ENCODE measurements at places on chromosomes 7 and 10. TPM values are rescaled to one million over a fixed set of nuclear protein-coding genes. Genes with fewer than 3 reads are reported as not detected.

- H3K4me3 ChIP-seq = no peak overlapping the region
- no peak for DNase-seq
- H3K27me3 ChIP-seq = no peaks in the 10 kb centered on the region
- no peak overlapping the region for H3K27ac ChIP-seq
- H3K4me1 ChIP-seq = no peaks in the 10 kb centered on the region
- H3K36me3 ChIP-seq = no peaks in the 10 kb centered on the region
Measured at GRCh38 chr10:109239371-109239770, 683.9 kb downstream of the XPNPEP1 start.

GRCh38 chr10:33142295-33142694, 184.3 kb upstream of the ITGB1 start:
- H3K36me3 ChIP-seq = peaks cover 8% of the 10 kb centered on the region
- peaks cover 64% of the 10 kb centered on the region for H3K4me1 ChIP-seq
- no peak overlapping the region for H3K27ac ChIP-seq
- H3K4me3 ChIP-seq = no peak overlapping the region

Gene SNCG
- total RNA-seq = not detected

Gene MMS19
- total RNA-seq = 60.6 TPM

Gene GPR37
- total RNA-seq = not detected

DNA sequence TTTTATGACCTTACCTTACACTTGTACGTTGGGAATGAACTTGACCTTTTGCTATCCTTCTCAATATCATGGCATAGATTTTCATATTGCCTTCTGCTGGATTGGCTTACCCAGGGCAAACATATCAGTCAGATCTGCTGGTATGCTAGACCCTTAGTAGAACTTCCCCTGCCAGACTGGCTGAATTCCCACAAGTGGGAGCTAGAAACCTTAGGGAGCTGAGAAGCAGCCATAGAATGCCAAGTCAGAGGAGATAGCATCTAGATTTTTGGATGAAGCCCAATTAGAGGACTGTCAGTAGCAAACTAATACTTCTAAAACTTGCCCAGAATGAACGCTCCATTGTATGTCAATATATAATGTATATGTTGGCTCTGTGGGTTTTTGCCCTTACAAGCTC, 385.0 kb downstream of the NXPH1 start:
- no peaks in the 10 kb centered on the region for H3K27me3 ChIP-seq
- no peak overlapping the region for H3K27ac ChIP-seq
- no peak overlapping the region for H3K4me3 ChIP-seq

Gene KIAA1549
- 0.40 TPM for total RNA-seq

DNA sequence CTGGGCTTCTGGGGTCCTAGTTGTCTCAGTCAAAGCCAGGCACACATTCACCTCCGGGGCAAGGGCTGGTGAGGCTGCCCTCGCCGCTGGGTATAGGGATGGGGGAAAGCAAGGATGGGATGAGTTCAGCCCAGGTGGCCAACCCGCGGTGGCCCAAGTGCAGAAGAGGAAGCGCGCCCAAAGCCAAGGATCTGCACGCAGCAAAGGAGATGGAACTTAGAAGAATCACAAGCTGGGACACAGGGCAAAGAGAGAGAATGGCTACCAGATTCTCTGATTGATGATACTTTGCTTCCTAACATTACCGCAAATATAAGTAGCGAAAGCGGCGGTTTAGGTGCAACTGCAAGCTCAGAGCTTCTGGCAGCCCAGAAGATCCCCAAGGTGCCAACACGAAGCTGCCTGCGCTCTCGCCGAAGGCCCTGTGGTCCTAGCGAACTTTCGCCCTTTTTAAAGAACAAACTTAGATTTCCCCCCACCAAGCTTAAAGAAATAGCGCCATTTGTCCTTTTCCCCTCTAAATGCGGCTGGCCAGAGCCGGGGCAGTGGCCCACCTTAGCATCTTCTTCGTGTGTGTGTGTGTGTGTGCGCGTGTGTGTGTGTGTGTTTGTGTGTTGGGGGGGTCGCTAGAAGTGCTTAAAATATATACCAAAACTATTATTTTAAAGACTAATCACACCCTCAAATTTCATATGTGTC, 927 bp upstream of the MKX start:
- no peaks in the 10 kb centered on the region for H3K36me3 ChIP-seq
- no peak overlapping the region for H3K27ac ChIP-seq
- peak overlapping the region; percentile 17 for H3K4me3 ChIP-seq

DNA sequence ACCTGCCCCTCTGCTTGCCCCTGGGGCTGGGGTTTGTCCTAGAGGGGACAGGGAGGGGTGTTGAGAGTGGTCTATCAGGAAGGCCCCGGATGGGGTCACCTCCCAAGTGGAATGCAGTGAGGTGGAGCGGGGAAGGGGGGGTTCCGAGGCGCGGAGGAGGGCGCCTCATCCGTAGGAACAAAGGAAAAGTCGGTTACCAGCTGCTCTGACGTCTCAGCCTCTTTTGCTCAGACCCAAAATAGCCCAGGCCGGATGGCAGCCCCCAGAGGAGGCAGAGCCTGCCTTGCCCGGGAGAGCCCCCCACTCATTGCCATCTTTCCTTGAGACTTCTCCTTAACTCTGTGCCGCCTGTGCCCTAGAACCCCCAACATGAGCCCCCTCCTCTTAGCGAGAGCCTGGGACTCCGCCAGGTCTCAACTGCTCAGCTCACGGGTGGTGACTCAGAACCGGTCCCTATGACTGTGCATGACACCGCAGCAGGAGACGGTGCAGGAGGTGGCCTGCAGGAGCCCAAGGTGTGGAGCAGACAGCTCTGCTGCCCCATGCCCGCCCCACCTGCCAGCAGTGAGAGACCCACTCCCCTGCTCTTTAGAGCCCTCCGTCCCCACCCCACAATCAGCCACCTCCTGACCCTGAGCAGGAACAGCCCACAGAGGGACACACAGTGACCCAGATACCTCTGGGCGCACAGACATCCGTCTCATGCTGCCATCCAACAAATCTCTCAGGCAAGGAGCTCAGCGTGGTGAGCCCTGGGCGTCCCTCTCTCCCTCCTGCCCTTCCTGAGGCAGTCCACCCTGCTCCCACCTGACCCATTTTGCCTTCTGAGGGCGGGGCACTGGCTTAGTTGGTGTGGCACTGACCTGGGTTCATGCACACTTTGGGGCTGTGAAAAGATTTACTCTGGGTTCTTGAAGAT, 13.1 kb downstream of the STX1A start:
- peaks cover 12% of the 10 kb centered on the region for H3K4me1 ChIP-seq
- H3K27ac ChIP-seq = no peak overlapping the region
- H3K4me3 ChIP-seq = no peak overlapping the region
- peaks cover 15% of the 10 kb centered on the region for H3K36me3 ChIP-seq

DNA sequence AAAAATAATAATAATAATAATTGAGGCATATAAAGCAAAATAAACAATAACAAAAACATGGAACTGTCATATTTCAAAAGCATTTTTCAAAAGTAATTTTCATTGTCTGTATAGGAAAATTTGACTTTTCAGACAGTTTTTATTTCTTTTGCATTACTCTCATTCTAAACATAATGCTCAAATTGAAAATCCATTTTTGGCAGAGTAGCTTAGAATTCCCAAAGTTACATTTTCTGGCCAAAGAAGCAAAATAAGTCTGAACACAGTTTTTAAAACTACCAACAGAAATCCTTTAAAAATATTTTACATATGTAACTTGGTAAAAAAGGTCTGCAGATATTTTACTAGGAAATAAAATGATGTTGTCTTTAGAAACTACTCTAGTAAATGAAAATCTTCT, 535.4 kb downstream of the ANKRD7 start:
- no peak overlapping the region for H3K27ac ChIP-seq
- no peaks in the 10 kb centered on the region for H3K4me1 ChIP-seq
- no peaks in the 10 kb centered on the region for H3K36me3 ChIP-seq
- no peak for DNase-seq
- no peak overlapping the region for H3K4me3 ChIP-seq

GRCh38 chr7:129751916-129752315, 140.4 kb downstream of the NRF1 start:
- DNase-seq = no peak
- H3K27ac ChIP-seq = no peak overlapping the region
- H3K27me3 ChIP-seq = no peaks in the 10 kb centered on the region
- peaks cover 25% of the 10 kb centered on the region for H3K36me3 ChIP-seq
- no peaks in the 10 kb centered on the region for H3K4me1 ChIP-seq

Gene MYH16
- total RNA-seq = not detected

GRCh38 chr7:112462236-112462635, 12.0 kb downstream of the IFRD1 start:
- no peak overlapping the region for H3K4me3 ChIP-seq
- no peak for DNase-seq
- peaks cover 2% of the 10 kb centered on the region for H3K4me1 ChIP-seq
- no peaks in the 10 kb centered on the region for H3K27me3 ChIP-seq
- H3K36me3 ChIP-seq = peaks cover 68% of the 10 kb centered on the region

GRCh38 chr10:13099144-13099665, 758 bp upstream of the OPTN start:
- H3K27me3 ChIP-seq = no peaks in the 10 kb centered on the region
- peak; percentile 68 for DNase-seq
- H3K4me3 ChIP-seq = peak overlapping the region; percentile 92
- peaks cover 29% of the 10 kb centered on the region for H3K36me3 ChIP-seq

DNA sequence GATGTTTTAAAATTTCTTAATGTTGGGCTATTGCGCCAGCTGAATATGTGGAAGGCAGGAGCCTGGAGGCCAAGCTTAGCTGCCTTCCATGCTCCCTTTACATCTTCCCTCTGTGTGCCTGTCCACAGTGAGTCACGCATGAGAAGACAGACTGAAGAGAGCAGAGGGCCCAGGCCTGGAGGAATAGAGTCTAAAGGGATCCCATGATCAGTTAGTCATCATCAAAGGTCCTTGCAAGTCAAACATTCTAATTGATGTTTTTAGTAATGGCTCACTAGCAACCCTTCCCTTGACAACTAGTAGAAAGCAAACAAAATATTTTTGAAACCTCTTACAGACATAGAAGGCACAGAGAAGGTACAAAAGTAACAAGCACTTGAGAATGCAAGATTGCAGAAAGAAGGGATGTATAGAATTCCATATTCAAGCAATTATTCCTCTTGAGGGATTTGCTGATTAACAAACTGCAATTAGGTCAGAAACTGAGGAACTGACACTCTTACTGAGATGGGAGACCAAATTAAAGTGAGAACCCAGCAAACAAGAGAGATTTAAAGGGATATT, 30.7 kb upstream of the APBB1IP start:
- H3K27ac ChIP-seq = no peak overlapping the region
- H3K4me3 ChIP-seq = no peak overlapping the region
- H3K27me3 ChIP-seq = peaks cover 9% of the 10 kb centered on the region
- H3K4me1 ChIP-seq = no peaks in the 10 kb centered on the region
- no peaks in the 10 kb centered on the region for H3K36me3 ChIP-seq
- no peak for DNase-seq

- H3K36me3 ChIP-seq = no peaks in the 10 kb centered on the region
- H3K27me3 ChIP-seq = no peaks in the 10 kb centered on the region
- no peak overlapping the region for H3K27ac ChIP-seq
- no peak for DNase-seq
Measured at GRCh38 chr7:17773289-17773626, 167.0 kb downstream of the SNX13 start.

GRCh38 chr7:94660006-94660405, 4.1 kb upstream of the SGCE start:
- H3K27ac ChIP-seq = no peak overlapping the region
- H3K4me3 ChIP-seq = no peak overlapping the region
- no peaks in the 10 kb centered on the region for H3K36me3 ChIP-seq
- no peak for DNase-seq

GRCh38 chr10:17548770-17549169, 68.4 kb downstream of the HACD1 start:
- H3K27me3 ChIP-seq = peaks cover 2% of the 10 kb centered on the region
- no peak for DNase-seq
- no peak overlapping the region for H3K27ac ChIP-seq
- H3K4me3 ChIP-seq = no peak overlapping the region
- no peaks in the 10 kb centered on the region for H3K36me3 ChIP-seq

Gene CXCL12
- not detected for total RNA-seq

Gene ACTL6B
- not detected for total RNA-seq

- no peaks in the 10 kb centered on the region for H3K36me3 ChIP-seq
- peaks cover 41% of the 10 kb centered on the region for H3K27me3 ChIP-seq
- no peak overlapping the region for H3K27ac ChIP-seq
- no peak overlapping the region for H3K4me3 ChIP-seq
- no peak for DNase-seq
Measured at GRCh38 chr10:23079700-23080099, 15.7 kb upstream of the MSRB2 start.

DNA sequence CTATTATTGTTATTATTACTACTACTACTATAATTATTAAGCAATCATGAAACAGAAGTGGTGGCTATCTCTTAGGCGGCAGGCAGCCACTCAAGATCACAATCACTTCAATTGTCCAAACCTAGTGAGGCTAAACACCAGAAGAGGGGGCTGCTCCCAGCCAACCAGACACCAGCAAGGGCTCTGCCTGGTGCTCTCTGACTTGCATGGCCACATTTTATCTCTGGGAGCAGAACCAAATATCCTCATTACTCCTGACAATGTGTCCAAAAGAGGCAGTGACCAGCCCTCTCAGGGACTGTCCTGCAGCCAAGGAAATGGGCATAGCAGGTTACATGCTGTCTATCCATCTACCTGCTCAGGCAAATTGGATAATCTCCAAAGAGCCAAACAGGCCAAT, 187.4 kb upstream of the PDE1C start:
- H3K4me1 ChIP-seq = no peaks in the 10 kb centered on the region
- DNase-seq = no peak
- H3K4me3 ChIP-seq = no peak overlapping the region
- H3K27ac ChIP-seq = no peak overlapping the region

Gene PON1
- not detected for total RNA-seq
